ENCODE measurements at places on chromosomes 1 and 21.
A peak's percentile ranks its signal among the peaks of the same experiment; 100 is the strongest.

GRCh38 chr1:229247871-229248270, 23.0 kb upstream of the RAB4A start:
- no peak for DNase-seq

DNA sequence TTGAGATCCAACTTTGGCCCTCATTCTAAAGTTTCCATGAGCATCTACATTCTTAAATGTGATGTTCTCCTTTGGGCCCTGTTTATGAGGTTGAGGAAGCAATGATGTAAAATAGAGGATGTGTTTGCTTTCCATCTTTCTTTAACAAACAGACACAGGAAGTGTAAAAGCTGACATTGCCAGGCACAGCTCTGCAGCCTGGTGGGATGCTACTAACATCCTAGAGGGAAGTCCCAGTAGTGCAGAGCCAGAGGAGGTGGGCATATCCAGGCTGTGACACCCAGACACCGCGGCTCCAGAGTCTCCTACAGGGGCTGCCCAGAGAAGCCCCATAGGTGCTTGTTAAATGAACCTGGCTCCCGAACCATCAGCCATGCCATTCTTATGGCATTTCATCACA, 16.2 kb downstream of the OLFML2B start:
- DNase-seq, result no peak

DNA sequence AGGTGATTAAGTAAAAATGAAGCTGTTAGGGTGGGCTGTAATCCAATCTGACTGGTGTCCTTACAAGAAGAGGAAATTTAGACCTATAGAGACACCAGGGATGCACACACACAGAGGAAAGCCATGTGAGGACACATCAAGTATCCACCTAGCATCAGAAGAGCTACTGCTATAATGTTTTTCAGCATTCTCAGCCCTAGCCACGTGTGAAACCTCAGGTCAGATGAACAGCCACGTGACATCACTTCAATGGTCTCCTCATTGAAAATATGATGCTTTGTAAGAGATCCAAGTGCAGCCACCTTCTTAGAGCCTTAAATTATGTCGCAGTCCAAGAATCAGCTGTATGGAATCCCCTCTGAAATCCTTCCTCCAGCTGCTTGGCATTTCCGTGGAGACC, 65.1 kb downstream of the C1orf87 start:
- DNase-seq, result no peak

GRCh38 chr1:26285366-26286063, 5.6 kb downstream of the SH3BGRL3 start:
- no peak for DNase-seq

GRCh38 chr1:111139324-111139955, 453 bp downstream of the DRAM2 start:
- peak; percentile 82 for DNase-seq

DNA sequence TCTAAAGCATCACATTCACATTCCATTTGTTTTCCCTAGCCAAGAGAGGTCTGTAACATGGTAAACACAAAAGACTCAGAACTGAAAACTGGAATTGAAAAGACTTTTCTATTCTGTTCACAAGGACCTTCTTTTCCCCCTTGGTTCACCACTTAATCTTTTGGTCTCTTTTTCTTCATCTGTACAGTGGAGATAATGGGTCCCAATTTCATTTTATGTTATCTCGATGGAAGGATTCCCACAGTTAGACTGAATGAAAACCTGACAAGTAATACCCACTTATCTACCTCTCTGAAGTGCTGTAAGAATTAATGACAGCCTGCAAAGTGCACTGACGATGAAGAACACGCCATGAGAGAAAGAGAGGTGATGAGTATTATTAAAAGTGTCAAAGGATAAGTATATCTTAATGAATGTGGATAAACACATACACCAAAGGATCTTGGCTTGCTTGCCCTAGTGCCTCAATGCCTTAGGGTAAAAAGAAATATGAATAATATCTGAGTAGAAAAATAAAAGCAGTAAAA, 71.5 kb downstream of the CYYR1 start:
- DNase-seq, result no peak

- peak; percentile 66 for DNase-seq
Observed at GRCh38 chr1:233114159-233114558, 163.7 kb downstream of the NTPCR start.

DNA sequence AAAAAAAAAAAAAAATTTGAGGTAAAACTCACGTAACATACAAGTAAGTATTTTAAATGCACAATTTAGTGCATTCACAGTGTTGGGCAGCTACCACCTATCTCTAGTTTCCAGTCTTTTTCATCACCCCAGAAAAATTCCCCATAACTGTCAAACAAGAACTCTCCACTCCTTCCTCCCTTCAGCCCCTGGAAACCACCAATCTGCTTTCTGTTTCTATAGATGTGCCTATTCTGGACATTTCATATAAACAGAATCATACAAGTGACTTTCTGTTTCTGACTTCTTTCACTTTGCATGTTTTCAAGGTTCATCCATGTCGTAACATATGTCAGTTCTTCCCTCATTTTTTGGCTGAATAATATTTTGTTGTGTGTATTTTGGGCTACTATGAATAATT, 24.9 kb upstream of the ETS2 start:
- DNase-seq, result peak; percentile 73

DNA sequence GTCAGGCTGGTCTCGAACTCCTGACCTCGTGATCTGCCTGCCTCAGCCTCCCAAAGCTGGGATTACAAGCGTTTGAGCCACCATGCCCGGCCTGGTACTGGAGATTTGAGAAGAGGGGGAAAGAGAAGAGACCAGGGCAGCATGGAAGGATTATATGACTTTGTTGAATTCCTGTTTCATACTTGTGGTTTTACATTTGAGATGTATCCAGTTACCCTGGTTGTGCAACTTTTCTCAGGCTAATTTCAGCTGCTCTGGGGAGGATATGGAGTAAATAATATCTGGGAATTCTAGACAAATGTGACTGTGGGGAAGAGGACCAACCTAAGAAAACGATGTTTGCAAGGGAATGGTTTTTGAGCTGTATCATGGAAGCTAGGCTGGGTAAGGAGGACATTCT, 89.5 kb upstream of the GREM2 start:
- peak; percentile 52 for DNase-seq

GRCh38 chr1:4654764-4655673, 610 bp downstream of the AJAP1 start:
- DNase-seq, result no peak

- DNase-seq, result no peak
Observed at GRCh38 chr1:200351425-200351824, 58.4 kb downstream of the ZNF281 start.

GRCh38 chr1:26705788-26706311, 10.0 kb downstream of the ARID1A start:
- peak; percentile 48 for DNase-seq

DNA sequence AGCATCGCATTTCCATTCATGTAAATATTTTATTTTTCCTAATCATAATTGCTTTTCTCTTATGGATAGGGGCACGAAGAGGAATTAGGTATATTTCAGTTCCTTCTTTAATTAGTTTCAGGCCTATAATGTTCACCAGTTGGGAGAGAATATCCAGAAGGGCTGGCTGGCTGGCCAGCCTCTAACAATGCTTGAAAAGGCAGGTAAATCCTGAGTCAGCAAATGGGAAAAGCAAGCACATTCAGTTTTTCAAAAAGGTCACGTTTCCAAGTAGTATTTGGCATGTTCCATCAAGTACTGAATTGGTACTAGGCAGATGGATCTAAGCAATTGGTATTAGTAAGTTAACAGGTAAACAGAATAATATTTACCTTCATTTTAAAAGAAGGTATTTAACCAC, 8.0 kb downstream of the RAB29 start:
- no peak for DNase-seq

GRCh38 chr21:27725916-27726315, 759.0 kb upstream of the ADAMTS5 start:
- DNase-seq, result peak; percentile 78

DNA sequence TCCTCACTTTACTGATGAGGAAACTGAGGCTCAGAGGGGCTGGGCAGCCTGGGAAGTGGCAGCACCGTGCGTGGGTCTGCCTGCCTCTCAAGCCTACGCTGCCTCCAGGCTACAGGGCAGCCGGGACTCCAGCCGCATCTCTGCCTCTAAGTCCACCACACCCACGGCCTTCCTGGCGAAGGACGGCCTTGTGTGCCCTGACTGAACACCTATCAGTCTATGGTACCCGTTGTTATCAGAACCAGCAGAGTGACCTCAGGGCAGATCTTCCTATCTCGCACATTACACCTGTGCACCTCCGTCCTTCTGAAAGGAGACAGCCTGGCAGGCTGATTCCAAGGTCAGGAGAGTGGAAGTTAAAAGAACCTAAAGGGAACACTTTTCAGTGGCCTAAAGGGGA, 35.7 kb upstream of the SLC30A1 start:
- DNase-seq, result no peak

DNA sequence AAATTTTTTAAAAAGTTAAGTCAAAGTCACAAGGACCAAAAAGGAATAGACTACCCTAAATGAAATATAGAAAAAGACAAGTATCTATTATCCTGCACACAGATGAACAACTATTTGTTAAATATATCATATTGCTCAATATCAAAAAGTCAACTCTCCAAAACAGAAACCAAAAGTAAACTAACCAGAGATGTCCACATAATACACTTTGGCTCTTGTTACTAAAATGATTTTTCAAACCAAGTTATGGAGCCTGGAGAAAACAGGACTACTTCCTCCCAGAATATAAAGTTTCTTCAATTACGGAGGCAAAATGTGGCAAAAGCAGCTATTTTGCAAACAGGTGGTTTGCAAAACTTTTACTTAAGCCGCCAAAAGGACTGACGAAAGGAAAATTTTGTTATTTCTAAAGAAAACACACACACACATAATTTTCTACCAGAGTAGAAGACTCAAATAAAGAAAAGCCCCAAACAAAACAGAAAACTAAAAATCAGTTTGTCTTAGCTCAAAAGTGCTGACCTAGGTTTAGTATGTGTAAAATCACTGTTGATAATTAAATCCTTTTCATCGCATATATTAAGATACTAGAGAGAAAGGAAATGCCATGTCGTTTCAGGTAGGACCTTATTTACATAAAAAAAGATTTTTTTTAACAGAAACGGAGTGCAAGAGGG, 1.1 kb downstream of the DPYD start:
- DNase-seq, result peak; percentile 54

DNA sequence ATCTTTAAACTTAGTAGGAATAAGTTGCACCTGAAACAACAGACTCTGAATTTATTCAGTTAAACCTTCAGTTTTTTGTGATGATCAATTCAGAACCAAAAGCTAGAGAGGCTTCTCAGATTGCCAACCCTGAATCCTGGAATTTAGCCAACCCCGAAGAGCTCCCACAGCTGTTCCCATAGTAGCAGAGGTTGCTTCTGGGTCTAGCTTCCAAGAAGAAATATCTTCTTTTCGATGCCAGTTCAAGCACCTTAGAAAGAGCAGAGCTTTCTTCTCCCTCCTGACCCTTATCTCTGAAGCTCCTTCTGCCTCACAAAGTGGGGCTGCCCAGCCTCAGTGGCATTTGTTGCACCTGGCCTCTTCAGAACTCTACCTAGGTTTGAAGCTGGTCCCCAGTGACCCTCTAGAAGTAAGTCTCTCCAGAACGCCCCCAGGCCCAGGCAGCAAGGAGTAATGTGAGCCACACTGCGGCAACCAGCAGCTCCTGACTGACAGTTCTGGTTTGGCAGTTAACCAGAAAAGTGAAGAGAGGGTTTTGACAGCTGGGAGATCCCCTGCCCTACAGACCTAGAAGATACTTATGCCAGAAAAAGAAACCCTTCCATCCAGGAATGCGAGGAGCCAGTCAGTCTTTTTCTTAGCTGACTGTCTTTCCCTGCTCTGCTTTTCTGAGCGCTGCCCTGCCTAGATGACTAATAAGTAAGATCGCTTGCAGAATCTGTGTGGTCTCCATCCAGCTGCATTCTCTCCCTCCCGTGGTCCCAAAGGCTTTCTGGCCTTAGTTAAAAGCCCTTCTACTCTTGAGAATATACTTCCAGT, 165.9 kb downstream of the ADGRL4 start:
- DNase-seq, result peak; percentile 87
